ENCODE measurements at places on chromosomes 3 and 15.

GRCh38 chr3:161016417-161017313, 88.5 kb downstream of the B3GALNT1 start:
- DNase-seq: no peak

DNA sequence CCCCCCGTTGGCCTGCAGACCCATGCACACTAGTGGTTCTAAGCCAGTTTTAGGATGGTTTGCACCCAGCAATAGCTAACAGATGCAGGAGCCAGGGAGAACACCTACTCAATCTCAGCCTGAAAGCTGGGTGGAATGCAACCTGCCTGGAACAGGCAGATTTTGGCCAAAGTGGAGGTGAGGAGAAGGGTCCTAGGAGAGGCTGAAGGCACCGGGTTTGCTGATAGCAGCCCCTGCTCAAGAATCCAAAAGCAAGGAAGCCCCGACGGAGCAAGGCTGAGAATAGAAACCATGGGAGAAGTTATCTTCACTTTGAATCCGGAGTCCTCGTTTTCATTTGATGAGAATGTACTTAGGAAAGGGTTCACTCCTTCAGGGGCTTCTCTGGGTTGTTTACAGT, 9.9 kb downstream of the RRP9 start:
- no peak for DNase-seq

DNA sequence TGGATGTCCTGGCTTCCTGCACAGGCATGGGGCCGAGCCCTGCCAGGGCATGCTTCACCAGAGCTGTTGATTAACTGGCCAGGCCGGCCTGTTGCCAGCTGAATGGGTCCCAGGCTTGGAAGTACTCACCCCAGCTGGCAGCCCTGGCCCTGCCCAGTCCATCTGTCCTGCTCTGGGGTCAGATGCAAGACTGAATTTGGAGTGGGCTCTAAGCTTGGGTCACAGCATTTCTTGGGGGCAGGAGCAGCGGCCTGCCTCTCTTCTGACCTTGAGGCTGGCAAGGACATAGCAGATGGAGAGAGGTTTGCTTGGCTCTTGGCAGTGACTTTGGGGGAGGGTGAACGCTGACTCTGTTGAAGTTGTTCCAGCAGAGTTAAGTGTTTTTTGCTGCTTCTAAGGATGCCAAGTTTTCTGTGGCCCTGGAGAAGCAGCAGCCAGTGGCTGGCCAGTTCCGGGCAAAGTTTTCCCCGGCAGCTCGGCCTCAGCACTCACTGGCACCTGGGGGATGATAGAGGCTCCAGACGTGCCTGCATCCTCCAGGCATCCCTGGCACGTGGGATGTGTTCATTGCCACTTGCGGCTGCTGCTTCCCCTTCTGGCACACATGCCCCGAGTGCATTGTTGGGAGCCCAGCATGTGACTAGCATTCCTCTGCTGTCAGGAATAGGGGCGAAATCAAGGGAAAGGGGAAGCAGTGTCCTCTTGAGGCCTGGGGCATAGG, 22.9 kb downstream of the PDIA5 start:
- no peak for DNase-seq

DNA sequence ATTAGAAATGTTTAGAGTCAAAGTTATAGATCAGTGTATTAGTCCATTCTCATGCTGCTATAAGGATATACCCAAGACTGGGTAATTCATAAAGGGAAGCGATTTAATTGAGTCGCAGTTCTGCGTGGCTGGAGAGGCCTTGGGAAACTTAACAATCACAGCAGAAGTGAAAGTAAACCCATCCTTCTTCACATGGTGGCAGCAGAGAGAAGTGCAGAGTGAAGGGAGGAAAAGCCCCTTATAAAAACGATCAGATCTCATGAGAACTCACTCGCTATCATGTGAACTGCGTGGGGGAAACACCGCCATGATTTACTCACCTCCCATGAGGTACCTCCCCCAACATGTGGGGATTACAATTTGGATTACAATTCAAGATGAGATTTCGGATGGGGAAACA, 871.5 kb downstream of the DIPK2A start:
- no peak for DNase-seq

GRCh38 chr3:17840651-17841050, 98.2 kb upstream of the TBC1D5 start:
- no peak for DNase-seq

- no peak for DNase-seq
Observed at GRCh38 chr15:66981771-66982170, 83.6 kb upstream of the SMAD3 start.

DNA sequence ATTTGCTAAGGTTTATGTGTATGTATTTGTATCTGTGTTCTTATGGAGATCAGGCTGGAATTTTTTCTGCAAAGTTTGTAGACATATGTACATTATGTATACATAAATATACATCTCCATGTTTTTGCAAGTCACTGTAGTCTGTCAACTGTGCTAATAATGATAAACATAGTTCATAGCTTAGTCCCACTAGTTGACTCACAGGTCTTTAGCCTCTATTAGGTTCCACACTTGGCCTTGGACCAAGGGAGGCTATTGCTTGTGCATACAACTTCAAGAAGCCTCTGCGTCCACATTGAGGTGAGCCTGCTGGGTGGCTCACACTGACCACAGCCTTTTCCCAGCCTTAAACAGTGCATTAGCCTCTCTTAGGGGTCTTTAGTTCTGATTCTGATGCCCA, 243.8 kb upstream of the PEX5L start:
- no peak for DNase-seq

DNA sequence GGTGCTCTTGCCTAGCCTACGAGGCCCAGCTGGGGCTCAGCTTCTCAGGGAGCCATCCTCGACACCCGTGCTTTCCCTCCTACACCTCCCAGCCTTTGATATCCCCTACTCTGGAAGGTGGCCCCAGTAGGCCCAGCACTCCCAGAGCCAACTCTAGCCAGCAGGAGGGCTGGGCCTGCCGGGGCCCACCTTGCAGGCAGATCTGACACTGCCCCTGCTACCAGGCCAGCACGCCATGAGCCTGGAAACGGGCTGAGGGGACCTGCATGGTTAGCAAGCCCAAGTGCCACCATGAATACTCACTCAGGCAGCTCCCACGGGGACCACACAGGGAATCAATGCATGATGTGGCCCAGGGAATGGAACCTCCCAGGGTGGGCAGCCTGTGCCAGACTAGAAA, 123.7 kb downstream of the SMAD6 start:
- no peak for DNase-seq

DNA sequence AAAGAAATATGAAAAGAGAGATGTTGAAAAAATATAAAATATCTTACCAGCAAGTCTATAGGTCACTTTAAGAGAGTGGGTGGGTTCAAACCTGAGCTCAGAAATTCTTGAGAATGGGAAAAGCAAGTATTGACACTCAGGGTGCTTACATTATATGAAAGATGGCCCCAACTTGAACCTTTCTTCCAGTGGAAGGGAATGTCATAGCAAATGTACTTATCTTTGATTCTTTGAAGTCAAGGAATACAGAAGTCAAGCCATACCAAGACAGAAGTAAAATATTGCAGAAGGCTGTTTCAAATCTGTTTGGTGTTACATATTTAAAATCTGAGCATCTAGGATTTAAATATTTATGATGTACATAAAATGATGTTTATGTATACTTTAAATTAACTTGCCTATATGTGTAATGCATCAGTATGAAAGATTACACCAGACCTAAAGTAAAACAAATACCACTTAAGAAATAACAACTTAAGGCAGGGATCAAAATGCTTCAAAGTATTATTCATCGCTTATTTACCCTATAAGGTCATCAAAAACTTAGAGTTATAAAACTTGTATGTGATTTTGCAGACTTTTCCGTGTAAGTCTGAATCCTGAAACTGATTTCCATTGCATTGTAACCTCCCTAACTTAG, 8.7 kb downstream of the MME start:
- DNase-seq: no peak

DNA sequence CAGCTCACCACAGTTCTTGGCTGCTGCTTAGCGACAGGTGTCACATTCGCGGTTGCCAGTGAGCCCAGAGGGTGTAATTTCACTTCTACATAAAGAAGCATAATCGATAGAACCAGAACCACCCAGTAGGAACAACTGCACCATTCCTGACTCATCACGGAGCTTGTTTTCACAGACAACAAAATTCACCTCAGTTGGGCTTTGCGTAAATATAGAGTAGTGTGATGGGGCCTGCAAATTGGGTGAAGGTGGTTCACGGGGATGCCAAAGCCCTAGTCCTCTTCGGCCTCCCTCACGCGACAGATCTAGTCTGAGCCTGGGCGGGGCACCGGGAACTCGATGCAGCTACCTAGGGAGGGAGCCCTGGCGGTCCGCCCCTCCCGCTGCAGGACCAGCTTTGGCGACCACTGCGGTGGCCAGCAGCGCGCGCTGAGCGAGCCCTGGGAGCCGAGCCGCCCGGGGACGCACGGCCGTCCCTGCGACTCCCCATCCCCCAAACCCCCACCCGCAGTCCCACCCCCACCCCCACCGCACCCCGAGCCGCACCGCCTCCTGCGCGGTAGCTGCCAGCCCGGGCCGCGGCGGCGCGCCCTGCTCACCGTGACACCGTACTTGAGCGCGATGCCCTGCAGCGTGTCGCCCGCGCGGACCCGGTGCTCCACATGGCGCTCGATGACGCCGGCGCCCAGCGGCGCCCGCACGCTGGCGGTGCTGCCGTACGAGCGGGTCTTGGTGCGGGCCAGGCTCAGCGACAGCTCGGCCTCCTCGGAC, 519 bp downstream of the LYSMD2 start:
- peak; percentile 25 for DNase-seq

DNA sequence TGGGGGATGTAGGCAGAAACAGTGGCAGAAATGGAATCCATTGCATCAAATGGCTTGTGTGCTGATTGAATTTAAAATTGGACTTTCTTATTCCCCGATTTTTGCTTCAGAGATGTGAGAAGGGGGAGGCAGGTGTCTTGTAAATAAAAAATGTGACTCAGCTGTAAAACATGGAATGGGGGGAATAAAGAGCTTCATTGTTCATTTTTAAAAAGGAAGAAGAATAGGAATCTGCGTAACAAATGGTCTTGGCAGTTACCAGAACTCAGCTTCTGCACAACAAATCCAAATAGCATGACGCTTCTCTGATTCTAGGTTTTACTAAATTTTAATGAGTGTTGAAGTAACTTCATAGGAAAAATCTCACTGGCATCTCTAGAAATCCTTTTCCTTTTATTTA, 323.9 kb upstream of the GBE1 start:
- DNase-seq: no peak

DNA sequence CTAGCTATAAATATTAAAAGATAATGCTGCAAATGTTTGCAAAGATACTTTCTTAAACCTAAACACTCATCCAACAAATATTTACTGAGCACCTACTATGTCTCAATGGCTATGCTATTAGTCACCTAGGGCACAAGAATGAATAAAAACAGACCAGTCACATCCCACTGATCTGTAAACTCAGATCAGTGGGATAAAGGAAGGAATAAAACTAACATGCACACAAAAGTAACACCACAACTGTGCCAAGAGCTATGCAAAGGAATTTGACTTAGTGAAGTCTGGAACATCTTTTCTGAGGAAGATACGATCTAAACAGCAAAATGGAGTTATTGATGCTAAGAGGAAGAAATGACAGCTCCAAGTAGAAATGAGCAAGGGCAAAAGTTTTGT, 56.6 kb downstream of the CBLB start:
- no peak for DNase-seq

GRCh38 chr3:156826144-156826895, at the start of gene LEKR1:
TSS of gene LEKR1 (plus strand) at chr3:156826353. CDS start at chr3:156829330, 2,977 bp downstream.
- DNase-seq: peak; percentile 63

GRCh38 chr15:52254391-52254790, 41.2 kb downstream of the MYO5C start:
- no peak for DNase-seq

Measured in NCI-H2081 treated with DMSO at 0.1 percent for 48 hours (cell line).